Cardiac fibroblast (primary cell): ENCODE measurements at places on chromosomes 2 and 18.

DNA sequence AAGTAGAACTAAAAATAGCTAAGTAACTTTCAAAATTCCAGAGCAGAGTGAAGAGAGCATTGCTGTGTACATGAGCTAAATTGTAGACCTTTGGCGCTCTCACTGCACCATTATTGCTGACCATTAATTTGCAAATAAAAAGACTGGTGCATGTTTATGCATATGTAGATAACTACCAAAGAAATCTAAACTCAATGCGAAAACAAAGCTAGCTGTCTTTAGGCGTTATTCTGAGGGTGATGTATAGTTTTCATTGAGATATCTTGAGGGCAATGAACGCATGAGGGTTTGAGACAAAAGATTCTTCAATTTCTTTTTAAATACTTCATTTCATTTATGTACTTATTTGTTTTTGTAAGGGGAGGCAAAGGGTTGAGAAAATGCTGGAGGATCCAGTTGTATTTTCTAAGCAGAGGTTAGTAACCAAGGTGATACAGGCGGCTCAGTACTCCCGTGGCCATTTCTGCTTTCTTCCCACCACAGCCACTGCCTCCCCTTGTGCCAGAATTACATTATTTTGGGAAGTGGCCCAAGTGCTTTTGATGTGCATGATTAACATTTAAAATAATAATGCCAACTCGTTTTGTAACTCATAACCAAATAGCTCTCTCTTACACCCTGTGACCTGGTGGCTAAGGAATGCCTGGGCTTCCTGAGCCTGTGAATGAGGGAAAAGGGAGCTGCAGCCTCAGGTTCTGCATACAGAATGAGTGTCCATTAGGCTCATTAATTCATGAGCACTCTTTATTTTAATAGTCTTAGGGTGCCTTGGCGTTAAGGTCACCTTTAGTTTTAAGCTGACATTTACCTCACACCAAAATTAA lies 797.8 kb upstream of the GYPC start:
- DNase-seq = no peak

GRCh38 chr2:134348239-134348638 lies 94.4 kb downstream of the MGAT5 start:
- DNase-seq = peak; percentile 17

- no peak for DNase-seq
Measured at GRCh38 chr2:153557714-153558113, 79.2 kb upstream of the RPRM start.

DNA sequence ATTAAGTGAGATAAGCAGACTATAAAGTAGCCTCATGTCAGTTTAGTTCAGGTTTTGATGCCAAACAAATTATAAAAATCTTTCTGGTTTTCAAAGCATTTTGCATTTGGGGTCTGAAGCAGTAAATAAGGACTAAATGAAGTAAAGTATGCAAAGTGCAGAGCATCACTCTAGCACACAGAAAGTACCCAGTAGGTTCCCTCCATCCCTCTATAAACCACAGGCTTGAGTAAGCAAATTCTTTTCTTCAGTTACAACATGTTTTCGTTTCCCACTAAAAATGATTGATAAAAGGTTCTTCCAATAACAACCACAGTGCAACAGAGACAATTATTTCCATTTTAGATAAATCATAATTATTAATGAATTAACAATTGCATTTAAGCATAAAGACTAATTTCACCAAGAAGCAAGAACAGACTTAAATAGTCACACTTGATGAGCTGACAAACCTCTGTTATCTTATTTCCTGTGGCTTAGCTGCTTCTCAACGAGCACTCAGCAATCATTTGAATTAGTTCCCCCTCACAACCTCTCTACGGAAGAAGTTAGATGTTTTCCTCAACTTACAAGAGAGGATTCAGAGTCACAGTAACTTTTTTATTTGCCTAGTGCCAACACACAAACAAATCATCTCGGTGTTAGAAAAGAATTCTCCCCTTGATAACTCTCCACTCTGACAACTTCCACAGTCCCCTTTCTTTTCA lies 249.8 kb downstream of the NBAS start:
- peak; percentile 12 for DNase-seq

GRCh38 chr2:156405586-156405985 lies 30.6 kb upstream of the GPD2 start:
- peak; percentile 40 for DNase-seq

- no peak for DNase-seq
Measured at GRCh38 chr18:69658685-69659084, 258.0 kb downstream of the DOK6 start.

DNA sequence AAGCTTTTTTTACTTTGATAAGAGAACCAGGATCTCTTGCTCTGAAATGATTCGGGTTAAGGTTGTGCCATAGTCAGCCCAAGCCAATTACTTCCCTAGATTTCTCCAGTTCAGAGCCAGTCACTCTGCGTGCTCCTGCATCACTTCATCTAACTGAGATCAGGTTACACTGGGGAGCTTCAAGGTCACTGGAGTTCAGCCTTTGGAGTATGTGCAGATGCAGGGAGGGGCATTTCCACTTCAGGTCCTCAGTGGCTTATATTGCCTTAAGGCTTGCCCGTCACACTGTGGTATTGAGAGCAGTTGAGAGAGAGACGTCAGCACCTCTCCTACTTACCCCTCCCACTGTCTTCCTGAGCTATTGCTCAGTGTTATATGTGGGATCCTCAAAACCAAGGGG lies 317.8 kb downstream of the EPHA4 start:
- no peak for DNase-seq

- DNase-seq = peak; percentile 69
Measured at GRCh38 chr2:229270551-229271410, at the start of gene PID1. Gene PID1 (minus strand): TSS chr2:229271287. CDS start chr2:229271043, 244 bp downstream.

DNA sequence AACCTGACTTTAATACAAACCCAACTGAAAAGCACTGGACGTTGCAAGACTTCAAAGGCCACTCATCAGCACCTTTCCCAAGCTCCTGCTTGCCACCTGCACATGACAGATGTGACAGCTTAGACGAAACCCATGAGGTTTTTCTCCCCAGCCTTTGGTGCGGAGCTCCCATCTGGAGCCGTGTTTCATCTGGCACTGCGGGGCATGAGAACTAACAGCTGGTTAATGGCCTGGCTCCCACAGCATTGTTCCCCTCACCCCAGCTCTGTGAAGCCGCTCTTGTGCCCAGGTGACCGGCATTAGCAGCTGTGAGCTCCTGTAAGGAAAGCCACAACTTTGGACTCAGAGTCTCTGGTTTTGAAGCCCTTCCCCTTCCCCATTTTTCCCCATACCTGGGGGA lies 50.9 kb downstream of the GALR1 start:
- DNase-seq = no peak

GRCh38 chr2:162123806-162124758 lies 28.0 kb downstream of the GCG start:
- DNase-seq = peak; percentile 77

- DNase-seq = peak; percentile 77
Measured at GRCh38 chr18:25830787-25831186, 259.6 kb downstream of the SS18 start.

DNA sequence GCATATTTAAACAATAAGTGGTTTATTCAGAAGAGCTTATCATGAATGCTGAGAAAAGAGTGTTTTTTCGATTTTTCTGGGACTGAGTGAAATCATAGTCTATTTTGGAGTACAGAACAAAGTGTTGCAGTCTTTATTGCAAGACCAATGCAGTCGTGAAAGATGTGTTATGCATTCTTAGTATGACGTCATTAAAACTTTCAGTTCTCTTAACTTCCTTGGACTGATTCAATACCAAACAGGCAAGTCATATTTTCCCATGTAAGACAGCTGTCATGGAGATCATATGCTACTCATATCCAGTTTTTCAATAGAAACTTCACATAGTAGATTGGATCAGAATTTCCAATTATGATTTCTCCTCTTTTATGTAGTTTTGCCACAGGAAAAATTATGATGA lies 92.6 kb downstream of the RIT2 start:
- DNase-seq = peak; percentile 13

DNA sequence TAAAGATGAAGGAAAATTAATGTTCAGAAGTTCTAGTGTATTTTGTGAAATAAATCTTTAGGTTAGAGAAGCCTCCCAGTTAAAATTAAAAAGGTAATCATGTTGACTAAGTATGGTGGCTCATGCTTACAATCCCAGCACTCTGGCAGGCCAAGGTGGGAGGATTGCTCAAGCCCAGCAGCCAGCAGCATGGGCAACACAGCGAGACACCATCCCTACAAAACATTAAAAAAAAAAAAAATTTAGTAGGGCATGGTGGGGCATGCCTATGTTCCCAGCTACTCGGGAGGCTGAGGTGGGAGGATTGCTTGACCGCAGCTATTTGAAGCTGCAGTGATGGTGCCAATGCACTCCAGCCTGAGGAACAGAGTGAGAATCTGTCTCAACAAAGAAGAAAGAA lies 17.9 kb downstream of the XPO1 start:
- no peak for DNase-seq

DNA sequence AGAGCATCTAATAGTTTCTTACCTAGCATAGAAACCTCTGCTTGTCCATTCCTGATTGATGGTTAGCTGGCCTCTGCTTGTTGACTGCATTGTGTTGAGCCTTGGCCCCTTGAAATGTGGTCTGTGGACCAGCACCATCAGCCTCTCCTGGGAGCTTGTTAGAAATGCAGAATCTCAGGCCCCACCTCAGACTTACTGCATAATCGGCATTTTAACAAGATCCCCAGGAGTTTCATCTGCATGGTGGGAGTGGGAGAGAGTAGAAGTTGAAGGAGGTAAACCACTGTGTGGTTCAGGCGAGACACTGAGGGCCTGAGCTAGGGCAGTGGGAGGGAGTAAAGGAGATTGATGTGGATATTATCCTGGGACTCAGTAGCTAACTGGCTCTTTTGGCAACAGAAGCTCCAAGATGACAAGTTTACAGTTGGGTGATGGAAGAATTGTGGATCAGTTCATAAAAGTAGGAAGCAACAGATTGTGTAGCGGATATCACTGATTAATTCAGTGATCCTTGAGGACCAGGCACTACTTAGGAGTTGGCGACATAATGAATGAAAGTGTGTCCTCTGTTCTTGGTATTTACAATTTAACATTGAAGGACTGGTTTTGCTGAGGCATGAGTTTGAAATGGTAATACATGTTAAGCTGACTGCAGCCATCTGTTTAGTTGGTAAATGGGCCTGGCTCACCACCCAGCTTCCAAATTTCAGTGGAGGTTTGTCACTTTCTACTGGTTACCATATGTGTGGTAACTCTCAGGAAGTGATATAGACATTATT lies 20.9 kb downstream of the PHLPP1 start:
- no peak for DNase-seq

DNA sequence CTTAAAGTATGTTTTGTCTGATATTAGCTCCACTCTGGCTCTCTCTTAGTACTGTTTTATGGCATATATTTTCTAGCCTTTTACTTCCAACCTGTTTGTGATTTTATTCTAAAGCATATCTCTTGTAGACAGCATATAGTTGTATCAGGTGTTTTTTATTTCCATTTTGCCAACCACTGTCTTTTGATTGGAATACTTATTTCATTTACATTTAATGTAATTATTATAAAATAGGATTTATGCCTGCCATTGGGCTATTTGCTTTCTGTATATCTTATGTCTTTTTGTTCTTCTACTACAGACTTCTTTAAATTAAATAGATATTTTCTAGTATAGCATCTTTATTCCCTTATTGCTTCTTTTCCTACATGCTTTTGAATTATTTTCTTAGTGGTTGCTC lies 67.3 kb downstream of the LRRC30 start:
- no peak for DNase-seq

DNA sequence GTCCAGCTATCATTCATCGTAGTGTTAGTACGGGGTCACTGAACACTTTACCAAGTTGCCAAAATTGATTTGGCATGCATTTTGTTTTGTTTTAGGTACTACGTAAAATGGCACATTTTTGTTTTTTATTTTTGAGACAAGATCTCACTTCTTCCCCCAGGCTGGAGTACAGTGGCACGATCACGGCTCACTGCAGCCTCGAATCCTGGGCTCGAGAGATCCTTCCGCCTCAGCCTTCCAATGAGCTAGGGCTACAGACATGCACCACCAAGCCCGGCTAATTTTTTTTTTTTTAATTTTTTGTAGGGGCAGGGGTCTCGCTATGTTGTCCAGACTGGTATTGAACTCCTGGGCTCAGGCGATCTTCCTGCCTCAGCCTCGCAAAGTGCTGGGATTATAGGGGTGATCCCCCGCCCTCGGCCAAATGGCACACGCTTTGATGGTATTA lies 786 bp downstream of the TAF1B start:
- DNase-seq = peak; percentile 59

DNA sequence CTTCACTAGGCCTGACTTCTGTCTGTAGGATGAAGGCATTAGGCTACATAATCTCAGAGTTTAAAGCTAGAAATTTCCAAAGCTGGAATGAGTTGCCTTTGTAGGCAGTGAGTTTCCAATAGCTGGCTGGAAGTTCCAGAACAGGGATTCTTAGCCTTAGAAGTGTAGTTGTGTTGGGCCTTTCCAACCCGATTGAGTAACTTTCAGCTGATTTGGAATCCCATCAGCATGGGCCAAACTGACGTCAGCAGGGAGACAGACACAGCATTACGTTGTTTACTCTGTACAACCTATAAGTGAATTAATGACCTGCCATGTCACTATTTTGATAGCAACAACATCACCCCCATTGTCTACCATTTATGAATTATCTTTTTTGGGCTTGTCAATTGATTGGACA lies 56.9 kb downstream of the SETBP1 start:
- no peak for DNase-seq

DNA sequence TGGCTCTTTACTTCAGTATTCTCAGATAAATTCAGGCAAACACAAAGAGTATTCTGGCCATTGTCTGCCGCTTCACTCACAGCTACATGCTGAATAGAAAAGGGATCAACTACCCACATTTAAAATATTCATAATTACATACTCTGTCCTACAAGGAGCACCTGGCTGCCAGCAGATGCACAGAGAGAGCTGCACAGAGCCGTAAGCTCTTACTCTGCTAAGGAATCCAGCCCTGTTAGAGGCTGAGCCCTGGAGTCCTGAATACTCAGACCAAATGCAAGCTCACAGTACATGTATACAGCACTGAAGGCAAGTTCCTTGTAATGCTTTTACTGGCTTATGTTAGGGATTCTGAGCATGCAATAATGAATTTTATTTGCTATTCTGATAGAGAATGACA lies 80.3 kb downstream of the FTCDNL1 start:
- DNase-seq = no peak

GRCh38 chr2:190417045-190417842 lies 9.1 kb downstream of the MFSD6 start:
- no peak for DNase-seq

- peak; percentile 97 for DNase-seq
Measured at GRCh38 chr2:1707771-1708418, 36.4 kb downstream of the PXDN start.

- DNase-seq = no peak
Measured at GRCh38 chr18:13888191-13888716, 27.1 kb downstream of the MC2R start.

GRCh38 chr2:129717560-129718130 lies 261.8 kb upstream of the RAB6C start:
- DNase-seq = no peak

- DNase-seq = no peak
Measured at GRCh38 chr2:55877087-55877436, 46.5 kb downstream of the EFEMP1 start.

GRCh38 chr18:75544051-75544481 lies 116.6 kb upstream of the SMIM21 start:
- DNase-seq = peak; percentile 12

- no peak for DNase-seq
Measured at GRCh38 chr18:44896846-44897245, 216.2 kb downstream of the SETBP1 start.
